ENCODE measurements at places on chromosomes 7 and 10.

DNA sequence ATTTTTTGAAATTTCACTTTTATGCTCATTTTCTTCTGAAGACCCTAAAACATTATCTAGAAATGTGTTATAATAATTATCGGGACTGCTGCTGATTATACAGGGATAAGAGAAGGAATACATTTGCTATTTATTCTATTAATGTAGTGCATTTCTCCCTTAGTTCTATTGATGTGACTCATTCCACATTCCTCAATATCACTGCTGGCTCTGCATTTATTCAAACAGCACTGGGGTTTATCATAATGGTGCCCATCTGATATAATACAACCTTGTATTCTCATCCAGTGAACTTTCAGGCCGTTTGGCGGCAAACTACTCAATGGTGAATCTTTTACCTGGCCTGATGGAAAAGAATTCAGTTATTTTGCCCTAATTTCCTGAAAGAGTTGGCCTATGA lies 7.8 kb downstream of the KCND2 start:
- DNase-seq, result no peak

DNA sequence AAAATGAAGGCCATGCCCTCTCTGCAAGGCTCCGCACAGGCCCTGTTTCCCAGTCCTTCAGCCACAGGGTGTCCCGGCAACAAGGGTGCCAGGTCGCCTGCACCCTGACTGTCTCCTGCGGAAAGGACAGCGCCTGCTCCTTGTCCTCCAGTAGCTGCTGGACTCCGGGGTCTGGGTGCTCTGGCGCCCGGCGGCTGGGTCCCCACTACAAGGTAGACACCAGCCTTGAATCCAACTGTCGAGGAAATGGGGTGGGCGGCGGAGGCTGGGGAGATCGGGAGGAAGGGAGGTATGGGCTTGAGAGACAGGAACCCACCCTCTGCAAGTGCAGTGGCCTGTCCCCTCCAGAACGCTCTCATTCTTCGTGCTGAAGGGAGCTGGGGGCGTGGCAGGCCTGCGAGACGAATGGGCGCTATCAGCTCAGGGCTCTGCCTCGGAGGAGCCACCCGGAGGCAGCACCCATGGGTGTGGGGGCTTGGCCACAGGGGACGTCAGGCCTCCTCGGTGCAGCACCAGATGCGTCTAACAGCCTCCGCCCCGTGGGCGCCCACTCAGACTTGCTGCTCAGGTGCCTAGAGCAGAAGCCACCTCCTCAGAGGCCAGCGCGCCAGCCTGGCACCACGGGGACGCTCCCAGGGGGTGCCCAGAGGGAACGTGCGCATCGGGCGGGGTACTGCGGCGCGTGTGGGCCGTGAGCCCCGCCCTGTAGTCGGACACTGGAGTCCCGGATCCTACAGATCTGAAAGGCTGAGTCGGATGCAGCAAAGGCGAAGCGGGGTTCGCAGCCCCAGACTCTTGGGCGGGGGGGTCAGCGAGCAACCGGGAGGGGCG lies 15.6 kb downstream of the ADAM8 start:
- peak; percentile 61 for DNase-seq

DNA sequence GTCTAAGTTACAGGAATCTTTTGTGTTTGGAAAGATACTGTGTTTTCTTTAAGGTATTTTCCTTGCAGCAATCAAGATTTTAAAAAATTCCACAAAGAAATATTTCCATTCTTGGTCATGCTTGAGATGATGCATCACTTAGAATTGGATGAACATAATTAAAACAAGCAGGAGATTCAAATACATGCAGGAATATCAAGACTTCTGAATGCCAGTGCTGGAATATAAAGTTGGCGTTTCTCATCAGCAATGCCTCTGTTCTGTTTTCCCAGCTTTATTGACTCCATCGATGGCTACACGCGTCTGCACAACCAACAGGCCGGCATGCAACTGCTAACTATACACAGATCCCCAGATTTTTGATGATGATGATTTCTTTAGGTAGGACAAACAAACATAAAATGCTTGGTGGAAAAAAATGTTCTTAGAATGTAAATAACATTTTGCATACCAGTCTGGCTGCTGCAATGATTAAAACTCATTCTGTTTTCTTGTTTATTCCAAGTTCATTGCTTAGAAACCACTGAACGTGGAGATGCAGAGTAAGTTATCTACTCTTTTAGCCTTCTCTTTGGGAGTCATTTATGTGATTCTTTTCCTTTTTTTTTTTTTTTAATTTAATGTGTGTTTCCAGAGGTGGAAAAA lies 91.3 kb upstream of the FAM171A1 start:
- DNase-seq, result no peak

GRCh38 chr7:113307147-113307546 lies 188.8 kb upstream of the SMIM30 start:
- DNase-seq, result no peak

DNA sequence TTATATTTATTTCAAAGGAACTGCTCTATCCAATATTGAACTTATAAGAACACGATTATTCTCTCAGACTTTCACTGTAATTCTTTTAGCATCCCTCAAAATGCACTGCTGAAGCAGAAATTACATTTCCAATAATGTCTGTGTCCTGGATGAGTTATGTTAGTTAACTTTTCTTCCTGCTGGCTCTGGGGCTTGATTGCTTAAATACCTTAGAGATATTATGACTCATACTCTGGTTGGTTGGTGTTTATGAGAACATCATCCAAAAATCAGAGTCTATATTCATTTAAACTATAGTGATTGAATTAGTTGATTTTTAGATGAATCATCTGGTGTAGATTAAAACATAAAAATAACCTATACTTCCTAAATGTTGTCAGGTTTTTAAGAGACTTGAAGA lies 246.3 kb upstream of the VWC2 start:
- DNase-seq, result no peak

- DNase-seq, result no peak
Measured at GRCh38 chr10:121942749-121943416, 15.1 kb upstream of the ATE1 start.

DNA sequence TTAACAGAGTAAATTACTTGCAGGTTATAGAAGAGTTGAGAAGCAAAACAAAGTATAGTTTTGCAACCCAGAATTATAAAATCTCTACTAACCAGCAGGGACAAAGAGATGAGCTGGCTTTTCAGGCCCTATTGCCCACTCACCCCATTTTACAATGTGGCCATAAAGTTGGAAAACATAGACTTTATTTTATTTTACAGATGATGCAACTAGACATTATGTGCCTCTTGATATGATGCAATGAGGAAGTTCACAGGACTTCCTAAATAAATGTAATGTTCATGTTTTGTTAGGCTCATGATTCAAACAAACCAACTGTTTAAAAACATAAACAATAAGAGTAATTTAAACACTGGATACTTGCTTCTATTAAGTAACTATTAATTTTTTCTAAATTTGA lies 141.1 kb upstream of the WNT16 start:
- no peak for DNase-seq

DNA sequence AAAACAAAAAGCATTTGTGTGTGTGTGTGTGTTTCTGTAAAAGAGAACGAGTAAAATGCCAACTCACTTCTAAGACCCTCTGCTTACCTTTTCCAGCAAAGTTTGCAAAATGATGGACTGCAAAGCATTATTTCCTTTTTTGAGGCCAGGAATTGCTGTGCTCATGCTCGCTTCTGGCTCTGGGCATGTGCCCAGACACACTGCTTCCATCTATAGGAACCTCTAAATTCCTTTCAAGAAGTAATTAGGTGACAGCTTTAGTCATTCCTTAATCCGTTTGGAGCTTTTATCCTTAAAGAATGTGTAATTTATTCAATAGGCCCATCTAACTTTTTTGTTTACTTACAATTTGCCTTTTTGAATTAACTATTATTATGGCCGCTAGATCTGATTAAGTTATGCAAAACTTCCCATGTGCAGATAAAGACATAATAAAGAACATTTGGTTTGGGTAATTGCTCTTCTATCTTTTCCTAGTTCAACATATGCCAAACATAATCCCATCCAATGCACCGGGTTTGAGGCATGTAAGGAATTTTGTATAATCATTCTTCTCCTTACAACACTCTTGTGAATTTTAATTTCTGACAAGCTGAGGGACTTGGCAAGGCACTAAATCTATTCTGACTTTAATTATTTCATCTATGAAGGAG lies 34.7 kb downstream of the A1CF start:
- DNase-seq, result no peak

- no peak for DNase-seq
Measured at GRCh38 chr10:126639084-126639483, 31.4 kb downstream of the C10orf90 start.

DNA sequence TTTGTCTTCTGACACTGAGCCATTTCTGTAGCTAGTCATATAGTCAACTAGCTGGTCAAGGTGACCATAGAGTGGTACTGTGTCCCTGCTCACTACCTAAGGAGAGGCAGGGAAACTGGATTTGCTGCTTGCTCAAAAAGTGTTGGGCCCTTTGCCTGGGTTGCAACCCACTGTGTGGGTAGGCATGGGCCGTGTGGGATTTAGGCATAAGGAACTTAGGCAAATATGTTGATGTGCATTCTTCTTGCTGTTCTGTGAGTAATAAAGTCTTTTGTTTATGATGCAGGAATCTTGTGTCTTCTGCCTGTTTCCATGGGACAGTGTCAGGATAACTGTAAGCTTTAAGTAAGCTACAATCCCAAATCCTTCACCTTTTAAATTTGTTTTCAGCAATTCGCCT lies 23.1 kb upstream of the TCTN3 start:
- DNase-seq, result no peak

DNA sequence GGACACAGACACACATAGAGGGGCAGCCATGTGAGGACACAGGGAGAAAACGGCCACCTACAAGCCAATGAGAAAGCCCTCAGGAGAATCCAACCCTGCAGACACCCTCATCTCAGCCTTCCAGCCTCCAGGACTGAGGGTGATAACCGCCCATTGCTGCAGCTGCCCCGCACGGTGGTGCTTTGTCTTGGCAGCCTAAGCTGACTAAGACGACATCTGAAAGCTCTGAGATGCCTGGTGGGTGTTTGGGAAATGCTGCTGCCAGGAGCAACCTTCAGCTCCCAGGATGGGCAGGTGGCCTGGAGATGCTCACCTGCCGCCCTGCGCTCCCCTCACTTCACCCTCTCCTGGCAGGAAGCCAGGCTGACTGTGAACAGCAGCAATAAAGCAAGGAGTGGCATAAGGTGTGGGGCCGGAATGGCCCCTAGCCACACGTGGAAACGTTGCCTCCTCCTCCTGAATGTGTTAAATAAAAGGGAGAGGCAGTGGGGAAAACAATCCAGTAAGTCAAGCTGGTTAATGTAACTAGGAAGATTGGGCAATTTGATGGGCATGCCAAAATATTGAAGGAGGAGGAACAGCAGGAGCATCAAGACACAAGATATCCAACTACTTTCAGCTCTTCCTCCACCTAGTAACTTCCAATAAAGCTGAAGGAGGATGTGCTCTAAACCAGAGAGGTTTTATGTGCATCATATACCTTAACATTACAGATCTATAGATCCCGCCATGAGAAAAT lies 121.5 kb downstream of the TNS3 start:
- DNase-seq, result no peak

GRCh38 chr10:35462491-35462934 lies 126.2 kb downstream of the CCNY start:
- no peak for DNase-seq
